ENCODE measurements at places on chromosomes 5 and 9.

- DNase-seq, result no peak
Observed at GRCh38 chr5:146699664-146700418, 178.7 kb downstream of the PPP2R2B start.

GRCh38 chr5:108003178-108003577, 332.4 kb upstream of the EFNA5 start:
- peak; percentile 29 for DNase-seq

- no peak for DNase-seq
Observed at GRCh38 chr5:8693341-8693844, 824.4 kb downstream of the MTRR start.

DNA sequence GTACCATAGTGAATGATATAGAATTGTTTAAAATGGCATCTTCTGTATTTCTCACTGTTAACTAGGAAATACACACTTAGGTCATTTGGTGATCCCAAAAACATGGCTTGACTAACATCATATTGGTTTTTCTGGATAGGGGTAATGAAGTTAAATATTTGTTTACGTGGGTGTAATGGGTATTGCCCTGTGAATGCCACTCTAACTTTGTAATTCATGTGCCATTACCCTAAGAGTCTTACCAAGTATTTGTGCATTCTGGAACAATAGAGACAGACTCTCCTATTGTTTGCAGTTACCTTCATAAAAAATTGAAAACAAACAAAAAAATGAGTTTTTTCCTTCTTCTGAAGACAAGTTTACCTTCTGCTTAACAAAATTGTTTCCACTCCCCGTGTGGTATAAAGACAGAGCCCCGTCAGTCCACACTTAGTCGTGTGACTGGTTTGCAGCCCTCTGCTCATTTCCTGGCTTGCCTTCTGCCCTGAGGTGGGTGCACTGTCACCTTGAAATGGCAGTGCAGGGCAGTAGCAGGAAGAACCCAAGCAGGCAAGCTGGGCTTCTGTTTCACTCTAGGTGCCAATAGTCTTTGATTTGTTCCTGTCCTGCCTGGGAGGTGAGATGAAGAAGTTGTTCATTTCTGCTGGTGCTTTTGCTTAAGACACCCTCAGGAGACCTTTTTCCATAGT, 9.6 kb upstream of the CATSPER3 start:
- no peak for DNase-seq

Data from SW 1271 (cell line).